ENCODE measurements at places on chromosomes 2 and 18.
A peak's percentile ranks its signal among the peaks of the same experiment; 100 is the strongest.

- DNase-seq, result no peak
These were observed 29.9 kb downstream of the C18orf54 start for GRCh38 chr18:54387631-54388030.

GRCh38 chr2:113175736-113176695, 2.2 kb downstream of the PSD4 start:
- DNase-seq, result no peak

DNA sequence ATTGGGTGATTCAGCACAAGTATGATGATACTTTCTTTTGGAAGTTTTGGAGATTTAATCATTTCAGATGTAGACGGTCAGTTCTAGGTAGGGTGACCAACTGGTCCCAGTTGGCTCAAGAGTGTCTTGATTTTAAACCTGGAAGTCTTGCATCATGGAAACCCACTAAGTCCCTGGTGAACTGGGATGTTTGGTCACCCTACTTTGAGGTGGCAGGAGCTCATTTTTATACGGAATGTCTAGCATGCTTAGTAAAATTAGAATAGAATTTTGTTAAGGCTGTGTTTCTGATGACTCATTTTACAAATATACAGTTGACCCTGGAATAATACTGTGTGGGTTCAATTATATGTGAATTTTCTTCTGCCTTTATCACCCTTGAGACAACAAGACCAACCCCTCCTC, 61.5 kb upstream of the DOCK10 start:
- no peak for DNase-seq

GRCh38 chr18:63409301-63409700, 13.0 kb downstream of the VPS4B start:
- no peak for DNase-seq

DNA sequence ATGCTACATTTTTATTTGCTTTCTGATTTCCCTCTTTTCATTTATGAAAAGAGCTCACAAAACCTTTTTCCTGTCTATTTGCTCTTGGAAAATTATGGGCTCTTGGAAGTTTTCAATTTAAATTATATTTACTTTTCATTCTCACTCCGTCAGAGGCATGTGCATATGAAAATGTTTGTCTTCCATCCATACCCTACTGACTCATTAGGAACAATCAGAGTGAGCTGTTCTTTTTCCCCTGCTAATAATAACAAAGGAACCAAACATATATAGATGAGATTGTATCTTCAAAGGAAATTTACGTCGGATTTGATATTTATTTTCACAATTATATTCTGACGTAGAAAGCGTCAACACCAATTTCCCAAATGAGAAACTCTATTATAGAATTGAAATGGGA, 1101.2 kb downstream of the TSN start:
- no peak for DNase-seq

DNA sequence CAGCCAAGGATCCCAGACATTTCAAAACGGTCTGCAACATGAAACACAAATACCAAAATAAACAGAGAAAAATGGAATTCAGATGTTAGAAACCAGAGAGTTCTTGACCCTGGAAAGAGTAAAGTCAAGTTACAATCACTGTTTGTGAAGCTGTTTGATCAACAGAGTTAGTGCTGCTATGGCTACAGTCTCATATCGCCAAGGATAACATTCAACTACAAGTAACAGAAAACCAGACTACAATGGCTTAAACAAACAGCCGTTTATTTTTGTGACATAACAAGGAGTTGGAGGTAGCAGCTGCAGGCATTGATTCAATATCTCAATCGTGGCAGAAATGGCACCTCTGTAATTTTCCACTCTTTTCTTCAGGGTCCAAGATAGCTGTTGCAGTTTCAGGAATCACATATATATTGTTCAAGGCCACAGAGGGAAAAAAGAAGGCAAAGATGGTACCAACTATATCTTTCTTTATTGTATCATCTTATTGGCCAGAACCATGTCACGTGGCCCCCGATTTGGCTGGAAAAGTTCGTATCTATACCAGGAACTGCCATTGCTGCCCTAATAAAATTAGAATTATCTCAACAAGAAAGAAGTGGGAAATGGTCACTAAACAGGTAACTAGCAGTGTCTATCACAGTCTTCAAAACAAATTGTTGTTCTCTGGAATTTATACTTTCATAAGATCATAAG, 17.7 kb upstream of the HNRNPLL start:
- DNase-seq, result no peak

- DNase-seq, result no peak
These were observed 57.6 kb downstream of the CCNT2 start for GRCh38 chr2:134976074-134976702.

GRCh38 chr2:232951891-232952290, 61.2 kb downstream of the NGEF start:
- peak; percentile 55 for DNase-seq

GRCh38 chr2:158914731-158915130, 53.7 kb upstream of the TANC1 start:
- DNase-seq, result no peak

- DNase-seq, result no peak
These were observed 36.9 kb upstream of the DSEL start for GRCh38 chr18:67553437-67553836.

DNA sequence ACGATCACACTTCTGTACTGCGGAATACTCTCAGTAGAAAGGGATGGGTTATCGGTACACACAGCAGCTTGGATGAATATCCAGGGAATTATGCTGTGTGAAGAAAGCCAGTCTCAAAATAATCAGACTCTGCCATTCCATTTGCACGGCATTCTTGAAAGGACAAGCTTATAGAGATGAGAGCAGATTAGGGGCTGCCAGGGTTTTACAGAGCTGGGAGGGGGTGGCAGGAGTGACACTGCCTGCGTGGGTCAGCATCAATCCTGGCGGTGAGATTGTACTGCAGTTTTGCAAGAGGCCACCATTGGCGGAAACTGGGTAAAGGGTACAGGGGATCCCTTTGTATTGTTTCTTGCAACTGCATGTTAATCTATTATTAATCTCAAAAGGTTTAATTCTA, 16.6 kb downstream of the KCNG2 start:
- peak; percentile 85 for DNase-seq

DNA sequence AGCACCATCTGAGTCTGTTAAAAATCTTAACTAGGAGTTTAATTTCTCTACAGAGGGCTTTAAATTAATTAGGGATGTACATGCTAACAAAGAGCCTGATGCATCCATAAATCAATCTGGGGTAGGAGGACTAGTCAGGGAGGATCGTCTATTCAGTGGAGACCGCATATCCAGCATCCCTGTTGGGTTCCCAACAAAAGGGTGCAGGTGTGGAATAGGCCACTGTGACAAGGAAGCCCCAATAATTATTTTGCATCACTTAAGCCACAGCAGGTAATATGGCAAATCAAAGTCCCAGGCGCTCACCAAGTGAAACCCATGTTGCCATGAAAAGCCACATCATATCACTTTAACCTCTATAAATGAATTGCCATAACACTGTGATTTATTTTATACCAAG, 392.3 kb downstream of the NCKAP5 start:
- DNase-seq, result no peak

- no peak for DNase-seq
These were observed 229.2 kb downstream of the GLI2 start for GRCh38 chr2:120964819-120965218.

GRCh38 chr2:238523158-238524110, 96.7 kb downstream of the ASB1 start:
- no peak for DNase-seq

DNA sequence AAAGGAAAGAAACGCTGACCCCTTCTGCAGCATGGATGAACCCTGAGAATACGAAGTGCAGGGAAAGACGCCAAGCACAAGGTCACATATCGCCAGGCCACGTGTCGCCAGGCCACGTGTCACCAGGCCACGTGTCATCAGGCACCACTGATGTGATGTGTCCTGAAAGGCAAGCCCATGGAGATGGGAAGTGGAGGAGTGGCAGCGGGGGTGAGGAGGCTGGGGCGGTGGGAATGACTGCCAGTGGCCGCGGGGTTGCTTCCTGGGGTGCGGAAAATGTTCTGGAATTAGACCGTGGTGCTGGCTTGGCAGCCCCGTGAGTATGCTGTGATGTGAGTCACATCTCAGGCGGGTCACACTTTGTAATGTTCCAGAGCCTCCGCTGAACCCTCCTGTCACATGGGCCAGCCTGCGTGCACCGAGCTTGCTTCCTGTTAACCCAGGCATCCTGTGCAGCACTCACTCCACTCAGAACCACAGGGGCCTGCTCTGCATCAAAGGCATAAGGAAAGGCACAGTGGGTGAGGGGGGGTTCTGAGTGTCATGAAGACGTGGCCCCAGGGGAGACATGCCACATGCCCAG, 39.0 kb downstream of the SLC66A2 start:
- no peak for DNase-seq

DNA sequence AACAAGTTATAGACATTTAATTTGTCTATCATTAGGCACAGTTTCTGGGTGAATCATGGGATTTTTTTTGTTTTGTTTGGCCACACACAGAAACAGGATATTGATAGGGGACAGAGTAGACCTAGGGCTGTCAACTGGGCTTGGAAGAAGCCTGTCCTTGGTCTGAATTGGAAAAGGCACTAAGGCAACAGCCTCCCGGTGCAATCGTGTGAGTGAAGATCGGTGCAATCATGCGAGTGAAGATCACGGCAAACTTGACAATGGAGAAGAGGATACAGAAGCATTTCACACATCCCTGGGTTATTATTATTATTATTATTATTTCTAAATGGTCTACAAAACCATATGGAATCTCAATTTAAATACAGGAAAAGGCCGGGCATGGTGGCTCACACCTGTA, 94.5 kb downstream of the ACKR3 start:
- DNase-seq, result no peak

- DNase-seq, result no peak
These were observed 91.1 kb downstream of the MAP4K4 start for GRCh38 chr2:101788565-101788964.

DNA sequence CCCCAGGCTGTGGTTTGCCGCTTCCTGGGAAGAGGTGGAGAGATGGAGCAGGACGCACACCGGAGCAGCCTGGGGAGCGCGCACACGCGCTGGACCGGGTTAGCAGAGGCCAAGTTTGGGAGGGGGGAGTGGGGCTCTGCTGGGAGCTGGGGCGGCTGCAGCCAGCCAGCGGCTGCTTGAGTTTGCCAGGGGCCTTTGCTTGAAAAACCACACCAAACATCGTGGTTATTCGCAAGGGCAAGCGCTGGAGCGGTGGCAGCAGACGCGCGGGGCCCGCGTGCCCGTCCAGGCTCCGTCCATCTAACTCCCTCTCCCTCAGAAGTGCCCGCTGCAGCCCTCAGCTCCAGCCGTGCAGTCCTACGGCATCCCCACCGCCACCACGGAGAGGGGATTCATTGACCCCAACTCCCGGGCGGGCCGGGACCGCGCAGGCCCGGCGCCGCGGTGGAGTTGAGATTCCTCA, 4.6 kb downstream of the PTGR3 start:
- no peak for DNase-seq

- peak; percentile 76 for DNase-seq
These were observed 10.4 kb downstream of the COLEC11 start for GRCh38 chr2:3604991-3605961.

DNA sequence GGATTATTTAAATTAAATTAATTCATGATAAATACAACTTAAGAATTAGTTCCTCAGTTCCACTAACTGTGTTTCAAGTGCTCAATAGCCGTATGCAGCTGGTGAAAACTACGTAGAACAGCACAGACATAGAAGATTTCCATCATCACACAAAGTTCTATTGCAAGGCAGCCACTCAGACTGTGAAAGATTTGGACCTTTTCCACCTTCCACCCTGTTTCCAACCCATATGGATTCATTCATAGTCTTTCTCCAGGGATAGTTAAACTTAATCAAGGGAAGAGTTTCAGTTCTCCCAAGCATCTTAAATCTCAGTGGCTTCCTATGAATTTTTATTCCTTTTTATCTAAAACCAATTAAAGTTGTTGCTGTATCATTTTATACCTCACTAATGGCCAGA, 2030.8 kb downstream of the SUCLG1 start:
- DNase-seq, result no peak

DNA sequence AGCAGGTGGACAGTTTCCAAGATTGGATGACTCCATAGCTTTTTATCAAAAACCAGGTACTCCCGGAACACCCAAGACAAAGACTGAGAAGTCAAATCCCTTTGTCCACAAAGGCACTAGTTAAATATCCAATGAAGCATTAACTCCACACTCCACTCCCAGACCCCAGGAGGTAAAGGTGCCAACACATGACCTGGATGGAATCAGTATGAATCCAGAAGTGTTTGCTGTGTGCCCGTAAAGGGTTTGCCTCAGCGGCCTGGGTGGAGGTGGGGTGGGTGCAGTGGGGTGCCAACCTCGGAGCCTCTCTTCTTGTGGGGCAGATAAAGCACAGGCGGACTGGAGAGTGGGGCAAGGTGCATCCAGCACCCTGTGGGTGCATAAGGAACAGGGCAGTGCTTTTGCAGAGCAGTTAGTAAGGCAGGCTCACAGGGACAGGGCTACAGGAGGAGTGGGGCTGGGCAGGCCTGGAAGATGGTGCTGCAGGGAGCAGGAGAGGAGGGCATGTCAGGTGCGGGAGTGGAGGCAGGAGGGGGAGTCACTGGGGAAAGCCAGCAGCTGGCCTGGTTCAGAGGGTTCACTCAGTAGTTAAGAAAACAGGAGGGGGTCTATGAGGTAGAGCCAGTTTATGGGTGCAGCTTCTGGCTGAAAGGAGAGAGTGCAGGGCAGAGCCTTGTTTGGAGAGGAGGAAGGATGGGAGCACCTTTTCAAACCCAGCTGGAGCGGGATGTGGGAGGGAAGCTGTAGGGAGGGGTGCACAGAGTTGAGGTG, 208.4 kb upstream of the SMAD2 start:
- no peak for DNase-seq

GRCh38 chr2:143015656-143016055, 113.6 kb upstream of the ARHGAP15 start:
- no peak for DNase-seq

DNA sequence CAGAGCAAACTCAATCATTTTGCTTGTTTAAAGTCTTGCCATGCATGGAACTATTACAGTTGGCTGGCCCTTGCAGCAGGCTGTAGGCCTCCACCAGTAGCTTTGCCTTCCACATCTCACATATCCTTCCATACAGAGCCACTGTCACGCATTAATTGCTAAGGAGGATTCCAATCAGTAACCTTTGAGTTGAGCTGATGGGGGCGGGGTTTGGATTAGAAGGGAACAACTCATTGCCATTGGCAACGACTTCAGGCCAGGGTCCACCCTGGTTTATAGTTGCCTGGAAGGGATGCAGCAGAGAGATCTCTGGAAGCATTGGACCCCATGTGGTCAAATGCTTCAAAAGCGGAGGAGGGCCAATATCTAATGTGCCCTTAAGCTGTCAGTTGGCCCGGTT, 63.3 kb upstream of the TTC39C start:
- DNase-seq, result no peak

- DNase-seq, result peak; percentile 36
These were observed 1.9 kb upstream of the SYT4 start for GRCh38 chr18:43279015-43279744.

All from WERI-Rb-1 (cell line).